Fibroblast of skin of scalp (primary cell): ENCODE measurements at places on chromosomes 1 and 21.

DNA sequence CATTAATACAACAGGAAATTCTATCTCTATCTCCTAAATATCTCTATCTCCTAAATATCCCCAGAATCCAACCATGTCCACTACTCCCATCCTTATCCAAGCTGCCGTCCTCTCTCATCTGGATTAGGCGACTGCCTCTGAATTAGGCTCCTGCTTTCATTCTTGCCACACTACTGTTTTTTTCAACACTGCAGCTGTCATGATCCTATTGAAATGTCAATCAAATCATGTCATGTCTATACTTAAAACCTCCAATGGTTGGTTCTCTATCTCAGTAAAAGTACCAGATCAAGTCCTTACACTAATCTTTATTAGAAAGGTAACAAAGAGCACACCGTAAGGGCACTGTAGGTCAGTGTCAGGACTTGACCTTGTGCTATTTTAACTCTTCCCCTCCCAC is 82.0 kb upstream of the NFIA start:
- DNase-seq, result no peak

DNA sequence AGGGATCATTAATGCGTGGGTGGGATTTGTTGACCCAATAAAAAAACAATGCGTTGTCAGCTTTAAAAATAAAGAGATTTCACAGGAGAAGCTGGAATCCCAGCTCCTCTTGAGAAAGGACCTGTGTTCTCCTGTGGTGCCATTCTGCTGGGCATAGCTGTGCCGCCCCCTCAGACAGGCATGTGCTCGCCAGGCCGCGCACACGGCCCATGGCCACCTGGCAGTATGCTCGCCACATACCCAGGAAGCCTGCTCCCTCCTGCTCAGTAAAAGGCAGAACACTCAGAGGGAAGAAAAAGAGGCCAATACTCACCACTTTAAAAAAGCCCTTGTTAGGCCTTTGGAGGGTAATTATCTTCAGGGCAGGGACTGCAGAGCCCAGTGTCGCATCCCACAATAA is 13.1 kb downstream of the THAP3 start:
- no peak for DNase-seq

GRCh38 chr1:194338241-194338948 is 1152.0 kb upstream of the B3GALT2 start:
- peak; percentile 6 for DNase-seq

DNA sequence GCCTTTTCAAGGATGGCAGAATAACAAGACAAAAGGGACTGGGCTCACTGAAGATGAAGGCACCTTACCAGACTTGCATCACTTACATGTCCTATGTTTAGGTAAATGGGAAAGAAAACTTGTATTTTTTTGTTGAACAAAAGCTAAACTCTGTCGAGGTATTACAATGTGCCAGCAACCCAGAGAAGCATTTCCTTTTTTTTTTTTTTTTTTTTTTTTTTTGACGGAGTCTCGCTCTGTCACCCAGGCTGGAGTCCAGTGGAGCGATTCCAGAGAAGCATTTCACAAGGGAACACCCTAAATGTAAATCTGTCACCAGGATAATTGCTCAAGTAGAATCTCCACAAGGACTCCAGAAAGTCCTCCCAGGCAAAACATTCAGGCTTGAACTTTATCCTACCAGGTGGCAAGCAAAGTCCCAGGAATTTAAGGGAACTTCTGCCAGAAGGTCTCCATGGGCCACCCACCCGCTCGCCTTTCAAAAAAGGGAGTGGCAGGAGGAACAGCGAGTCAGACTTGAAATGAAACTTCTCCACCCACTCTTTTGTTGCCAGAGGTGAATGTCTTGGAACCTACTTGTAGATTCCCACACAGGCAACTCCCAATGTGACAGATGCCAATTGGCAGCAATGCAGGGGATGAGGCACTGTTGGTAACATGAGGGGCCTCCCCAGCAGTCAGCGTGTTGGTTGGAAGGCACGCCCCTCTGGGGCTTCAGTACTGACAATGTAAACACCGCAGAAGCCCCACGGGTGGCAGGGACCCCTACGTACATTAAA is 125.0 kb downstream of the TIAM1 start:
- peak; percentile 39 for DNase-seq

GRCh38 chr1:100134872-100135271 is 1.9 kb downstream of the TRMT13 start:
- DNase-seq, result peak; percentile 19

DNA sequence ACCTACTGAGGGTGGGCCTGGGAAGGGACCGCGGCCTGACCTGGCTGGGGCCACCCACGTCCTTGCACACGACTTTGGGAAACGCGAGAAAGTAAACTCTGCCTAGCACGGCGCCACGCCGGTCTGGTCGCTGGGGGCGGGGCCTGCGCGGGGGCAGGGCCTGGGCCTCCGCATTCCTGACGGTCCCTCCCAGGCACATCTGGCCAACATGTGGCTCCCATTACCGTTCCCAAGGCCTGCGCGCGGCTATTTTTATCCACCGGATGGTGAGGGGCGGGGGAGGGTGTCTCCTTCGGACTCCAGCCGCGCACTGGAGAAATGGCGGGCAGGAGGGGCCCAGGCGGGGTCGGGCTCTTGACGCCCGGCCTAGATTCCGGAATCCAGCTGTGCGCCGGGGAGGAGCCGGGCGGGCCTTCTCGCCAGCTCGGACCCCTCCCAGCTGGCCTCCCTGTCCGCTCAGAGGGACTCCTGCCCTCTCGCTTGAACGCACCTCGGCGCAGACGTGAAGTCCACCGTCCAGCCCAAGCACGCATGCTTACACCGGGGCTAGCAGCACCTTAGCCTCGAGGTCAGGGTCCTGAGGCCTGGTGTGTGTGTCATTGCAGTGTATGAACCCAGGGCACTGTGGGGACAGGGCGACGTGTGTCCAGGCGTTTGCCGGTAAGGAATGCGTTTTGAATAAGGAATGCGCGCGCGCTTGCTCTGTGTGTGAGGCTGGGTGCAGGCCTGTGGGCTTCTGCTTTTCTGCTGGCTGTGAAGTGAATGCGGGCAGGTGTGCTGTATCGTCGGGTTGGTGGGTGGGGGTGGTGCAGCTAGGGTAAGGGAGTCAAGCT is 2.1 kb downstream of the EVA1B start:
- DNase-seq, result peak; percentile 98

DNA sequence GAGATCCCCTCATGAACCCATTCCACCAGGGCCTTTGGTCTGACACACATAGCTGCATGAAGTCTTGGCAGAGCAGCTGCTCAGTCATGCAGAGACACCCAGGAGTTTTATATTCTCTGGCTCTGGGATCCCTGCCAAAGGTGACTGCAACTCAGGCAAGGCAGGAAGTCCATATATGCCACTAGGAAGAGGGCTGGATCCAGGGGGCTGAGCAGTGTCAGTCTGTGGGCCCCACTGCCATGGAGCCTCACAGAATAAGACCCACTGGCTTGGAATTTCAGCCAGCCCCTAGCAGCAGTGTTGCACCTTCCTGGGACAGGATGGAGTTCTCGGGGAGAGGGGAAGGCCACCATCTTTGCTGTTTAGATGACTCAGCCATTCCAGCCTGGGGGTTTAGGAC is 199.7 kb downstream of the TBX15 start:
- DNase-seq, result peak; percentile 93

DNA sequence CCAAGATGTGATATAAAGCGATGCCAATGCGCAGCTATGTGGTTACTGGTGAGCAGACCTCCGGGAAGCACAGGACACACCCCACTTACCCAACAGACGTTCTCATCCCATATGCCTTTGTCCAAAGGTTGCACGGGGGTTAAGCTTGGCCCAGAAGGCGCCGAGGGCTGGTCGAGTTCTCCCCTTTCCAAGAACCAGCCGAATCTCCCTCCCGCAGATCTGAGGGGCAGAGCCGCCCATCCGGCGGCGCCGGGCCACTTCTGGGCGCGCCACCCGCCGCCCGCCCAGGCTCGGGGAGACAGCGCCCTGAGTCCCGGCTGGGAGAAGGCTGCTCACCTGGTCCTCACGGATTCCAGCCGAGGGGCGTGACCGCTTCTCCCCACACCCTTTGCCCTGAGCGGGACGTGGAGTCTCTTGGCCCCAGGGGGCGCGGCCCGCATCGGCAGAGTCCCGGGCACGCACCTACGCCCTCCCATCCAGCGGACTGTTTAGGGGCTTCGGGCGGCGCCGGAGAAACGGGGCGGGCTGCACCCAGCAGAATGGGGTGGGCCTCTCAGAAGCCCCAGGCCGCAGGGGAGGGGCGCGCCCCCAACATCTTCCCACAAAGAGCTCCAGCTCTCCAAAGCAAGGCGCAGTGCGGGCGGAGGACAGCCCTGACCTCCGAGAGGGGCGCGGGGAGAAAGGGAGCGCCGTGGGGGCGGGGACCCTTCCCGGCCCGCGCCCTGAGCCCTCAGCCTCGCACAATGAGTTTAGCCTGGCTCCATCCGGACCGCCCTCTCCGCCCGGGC is 615 bp downstream of the GPR161 start:
- DNase-seq, result peak; percentile 26

GRCh38 chr1:9338397-9339246 is 45.9 kb downstream of the SPSB1 start:
- DNase-seq, result no peak

GRCh38 chr1:201496296-201496690 is 10.6 kb downstream of the CSRP1 start:
- DNase-seq, result no peak

DNA sequence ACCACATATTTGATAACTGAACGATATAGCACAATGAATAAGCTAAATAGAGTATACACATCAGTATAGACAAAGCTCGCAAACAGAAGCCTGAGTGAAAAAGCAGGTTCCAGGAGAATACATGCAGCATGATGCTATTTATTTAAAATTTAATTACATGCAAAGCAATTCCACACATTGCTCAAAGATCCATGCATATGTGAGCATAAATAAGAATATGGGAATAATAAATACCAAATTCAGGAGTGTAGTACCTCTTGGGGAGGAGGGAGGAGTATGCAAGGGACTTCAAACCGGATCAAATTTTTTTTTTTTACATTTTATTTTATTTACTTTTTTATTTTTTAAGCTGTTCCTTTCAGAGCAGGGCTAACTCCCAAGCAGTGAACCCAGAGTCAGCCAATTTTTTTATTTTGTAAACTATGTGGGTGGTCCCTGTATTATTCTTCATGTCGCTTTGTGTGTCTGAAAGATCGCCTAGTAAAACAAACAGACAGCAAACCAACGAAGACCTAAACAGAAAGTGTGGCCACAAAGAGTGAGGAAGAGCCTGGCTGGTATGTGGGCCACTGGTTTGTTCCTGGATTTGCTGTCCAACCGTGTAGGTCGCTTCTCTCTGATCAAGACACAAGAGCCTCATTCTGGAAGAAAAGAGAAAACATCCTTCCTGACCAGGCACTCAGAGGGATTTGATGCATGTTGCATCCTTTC is 4.2 kb upstream of the SHISAL2A start:
- no peak for DNase-seq

- DNase-seq, result no peak
Measured at GRCh38 chr21:39685991-39686390, 59.0 kb upstream of the IGSF5 start.

- DNase-seq, result peak; percentile 70
Measured at GRCh38 chr1:88998716-88999115, 6.3 kb upstream of the KYAT3 start.

- DNase-seq, result peak; percentile 50
Measured at GRCh38 chr1:214331827-214332423, 51.0 kb downstream of the SMYD2 start.

DNA sequence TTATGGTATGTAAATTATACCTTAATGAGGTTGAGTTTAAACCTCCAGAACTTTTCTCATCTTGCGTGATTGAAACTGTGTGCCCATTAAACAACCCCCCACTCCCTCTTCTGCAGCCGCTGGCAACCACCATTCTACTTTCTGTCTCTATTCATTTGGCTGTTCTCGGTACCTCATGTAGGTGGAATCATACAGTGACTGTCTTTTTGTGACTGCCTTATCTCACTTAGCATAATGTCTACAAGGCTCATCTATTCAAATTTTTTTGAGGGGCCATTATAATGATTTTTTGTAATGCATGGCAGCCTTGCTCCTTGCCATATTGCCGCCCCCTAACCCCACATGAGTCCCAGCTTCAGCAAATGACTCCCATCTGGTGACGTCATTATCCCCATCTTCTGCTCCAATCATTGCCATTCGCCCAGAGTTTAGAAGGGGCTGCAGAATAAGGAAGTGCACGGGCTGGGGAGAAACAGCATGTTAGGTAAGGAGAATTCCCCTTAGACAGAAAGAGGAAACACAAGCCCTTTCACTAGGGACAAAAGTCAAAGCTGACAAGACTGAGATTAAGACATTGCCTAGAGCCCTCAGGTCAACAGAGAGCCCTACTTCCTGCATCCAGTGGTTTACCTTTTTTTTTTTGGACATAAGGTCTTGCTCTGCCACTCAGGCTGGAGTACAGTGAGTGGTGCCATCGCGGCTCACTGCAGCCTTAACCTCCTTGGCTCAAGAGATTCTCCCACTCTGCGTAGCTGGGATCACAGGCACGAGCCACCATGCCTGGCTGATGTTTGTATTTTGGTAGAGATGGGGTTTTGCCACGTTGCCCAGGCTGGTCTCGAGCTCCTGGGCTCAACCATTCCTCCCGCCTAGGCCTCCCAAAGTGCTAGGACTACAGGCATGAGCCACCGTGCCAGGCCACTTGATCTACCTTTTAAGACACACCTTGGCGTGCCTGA is 78.4 kb upstream of the ERRFI1 start:
- DNase-seq, result no peak

GRCh38 chr1:53392460-53392859 is 64.6 kb upstream of the LRP8 start:
- no peak for DNase-seq

GRCh38 chr1:96843196-96843595 is 121.6 kb downstream of the PTBP2 start:
- DNase-seq, result peak; percentile 64

GRCh38 chr1:204628868-204629267 is 56.7 kb downstream of the LRRN2 start:
- DNase-seq, result no peak

- DNase-seq, result no peak
Measured at GRCh38 chr21:44088401-44088780, 18.8 kb upstream of the PWP2 start.

DNA sequence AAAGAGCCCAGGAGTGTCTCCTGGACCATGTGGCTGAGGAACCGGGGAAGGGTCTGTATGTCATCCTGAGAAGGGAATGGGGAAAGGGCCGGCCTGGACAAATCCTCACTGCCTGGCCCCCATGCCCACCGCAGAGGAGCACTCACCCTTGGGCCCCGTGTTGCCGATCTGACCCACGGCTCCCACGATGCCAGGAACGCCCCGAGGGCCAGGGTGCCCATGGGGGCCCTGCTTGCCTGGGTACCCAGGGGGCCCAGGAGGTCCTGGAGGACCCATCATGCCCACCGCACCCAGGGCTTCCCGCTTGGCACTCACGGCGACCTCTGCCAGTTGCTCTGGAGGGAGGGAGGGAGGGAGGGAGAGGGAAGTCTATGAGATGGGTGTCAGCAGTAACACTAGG is 14.6 kb downstream of the COL9A2 start:
- no peak for DNase-seq

- no peak for DNase-seq
Measured at GRCh38 chr1:47963568-47964358, 33.4 kb downstream of the TRABD2B start.

DNA sequence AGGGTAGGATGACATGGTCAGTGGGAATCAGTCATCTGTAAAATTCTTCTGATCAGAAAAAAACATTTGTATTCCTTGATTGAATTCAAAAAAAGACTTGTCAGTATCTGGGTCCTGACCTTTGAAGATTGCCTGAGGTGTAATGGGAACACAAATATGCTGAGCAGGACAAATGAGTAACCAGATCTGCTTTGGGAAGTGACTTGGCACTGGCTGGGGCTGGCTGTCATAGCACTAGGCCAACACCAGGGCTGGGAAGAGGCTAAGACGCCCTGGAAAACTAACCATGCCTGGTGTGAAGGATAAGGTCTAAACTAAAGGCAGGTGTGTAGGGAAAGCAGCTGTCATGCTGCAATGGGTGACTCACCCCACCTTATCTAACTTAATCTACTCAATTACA is 452.9 kb upstream of the BEND5 start:
- DNase-seq, result no peak
